ENCODE measurements at places on chromosomes 1 and 21.

GRCh38 chr1:23344987-23345472, 946 bp upstream of the HNRNPR start:
- no peak for DNase-seq

DNA sequence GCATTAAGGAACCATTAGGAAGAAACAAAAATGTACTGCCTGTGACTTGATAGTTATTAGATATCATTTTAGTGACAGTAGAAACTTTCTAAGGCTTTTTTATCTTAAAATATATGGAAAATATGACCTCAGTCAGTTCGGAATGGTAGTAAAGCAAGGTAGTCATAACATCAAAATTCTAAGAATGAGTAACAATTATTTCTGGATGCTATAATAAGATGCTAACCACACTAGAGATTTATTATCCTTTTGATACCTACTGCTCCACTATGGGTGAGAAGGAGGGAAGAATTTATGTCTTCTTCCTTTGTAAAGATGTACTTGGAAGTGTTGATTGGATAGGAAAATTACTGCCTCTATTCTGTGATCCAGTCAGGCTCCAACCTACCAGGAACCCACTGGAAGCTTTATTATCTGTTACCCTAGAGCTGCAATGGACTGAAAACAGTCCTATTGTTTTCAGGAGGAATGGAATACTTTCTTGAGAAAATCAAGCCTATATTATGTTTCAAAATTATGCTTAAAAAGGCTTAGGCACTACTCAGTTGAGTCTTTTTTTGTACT, 8.8 kb downstream of the FMN2 start:
- DNase-seq = no peak

GRCh38 chr1:47436979-47437446, 831 bp upstream of the FOXD2 start:
- DNase-seq = no peak

DNA sequence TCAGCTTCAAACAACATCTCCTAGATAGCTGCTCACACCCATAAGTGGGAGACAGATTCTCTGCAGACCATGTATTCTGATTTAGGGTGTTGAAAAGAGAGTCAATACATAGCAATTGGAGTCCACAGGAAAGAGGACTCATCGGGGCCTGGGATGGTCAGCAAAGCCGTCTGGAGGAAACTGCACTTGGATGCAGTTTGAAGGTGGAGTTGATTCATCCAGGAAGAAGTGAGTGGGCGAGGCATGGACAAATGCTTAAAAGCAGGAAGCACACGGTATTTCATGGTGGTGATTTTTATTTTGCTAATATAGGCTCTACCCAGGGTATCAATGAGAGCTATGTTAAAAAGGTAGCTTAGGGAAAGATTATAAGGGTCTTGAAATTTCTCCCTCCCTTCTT, 36.8 kb upstream of the DIRAS3 start:
- DNase-seq = no peak

GRCh38 chr1:42178249-42178648, 13.7 kb upstream of the GUCA2A start:
- no peak for DNase-seq

- no peak for DNase-seq
These were observed 294.4 kb downstream of the PLPP3 start for GRCh38 chr1:56284928-56285327.

DNA sequence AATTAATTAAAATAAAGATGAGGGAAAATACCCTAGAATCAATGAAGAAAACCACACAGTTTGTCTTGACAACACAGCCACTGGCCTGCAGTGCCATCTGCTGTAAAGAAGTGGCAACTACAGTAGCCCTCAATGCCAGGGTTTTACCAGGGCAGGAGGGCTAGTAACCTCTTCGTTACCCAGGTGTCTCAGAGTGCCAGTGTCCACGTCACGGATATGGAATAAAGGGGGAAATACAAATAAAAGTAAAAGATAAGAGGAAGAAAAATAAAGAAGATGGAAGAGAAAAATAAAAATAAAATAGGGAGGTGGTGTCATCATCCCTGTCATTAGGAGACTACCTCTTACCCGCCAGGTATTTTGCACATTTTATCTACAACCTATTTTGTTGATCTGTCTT, 14.2 kb upstream of the SLC44A3 start:
- peak; percentile 54 for DNase-seq

GRCh38 chr1:6996371-6996770, 211.1 kb downstream of the CAMTA1 start:
- DNase-seq = no peak

DNA sequence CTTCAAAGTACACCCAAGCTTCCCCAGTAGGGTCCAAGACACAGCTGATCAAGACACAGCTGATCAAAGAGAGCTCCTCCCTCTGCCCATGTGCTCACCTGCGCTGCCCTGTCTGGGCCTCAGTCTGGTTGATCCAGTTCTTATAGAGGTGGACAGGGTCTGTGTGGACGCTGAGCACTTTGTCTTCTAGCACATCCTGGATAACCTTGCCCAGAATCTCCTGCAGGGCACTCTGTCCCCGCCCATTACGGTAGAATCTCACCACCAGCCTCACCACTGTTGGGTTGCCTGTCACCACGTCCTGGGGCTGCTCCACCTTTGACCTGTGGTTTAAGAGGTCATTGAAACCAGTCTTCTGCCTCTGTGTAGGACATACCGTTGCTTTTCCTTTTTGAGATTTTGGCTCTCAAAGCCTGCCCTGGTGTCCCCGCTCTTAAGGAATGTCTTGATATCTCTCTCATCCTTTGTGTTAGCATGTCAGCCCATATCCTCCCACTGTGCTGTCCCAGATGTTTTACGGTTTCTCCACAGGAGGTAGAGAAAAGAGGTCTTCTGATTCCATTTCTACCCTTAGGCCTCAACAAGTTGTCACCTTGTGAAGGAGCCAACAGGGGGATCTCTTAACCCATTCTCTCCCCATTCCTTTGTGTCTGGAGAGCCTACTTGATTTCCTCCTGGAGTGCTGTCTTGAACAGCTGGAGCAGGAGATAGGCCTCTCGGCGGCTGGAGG, 33.5 kb downstream of the IQGAP3 start:
- DNase-seq = no peak

- DNase-seq = no peak
These were observed 239.8 kb upstream of the RAB4A start for GRCh38 chr1:229031061-229031460.
